Renal pelvis (tissue), 12 donors: ENCODE measurements at places on chromosomes 5 and 9. TPM values are rescaled to one million over a fixed set of nuclear protein-coding genes. Genes with fewer than 3 reads are reported as not detected.

NDUFA8 gene
- 93.6 TPM for polyA plus RNA-seq

CTXN3 gene
- not detected for polyA plus RNA-seq

GRXCR2 gene
- polyA plus RNA-seq, result not detected

C5orf63 gene
- polyA plus RNA-seq, result 9.8 TPM

C8G gene
- 1.2 TPM for polyA plus RNA-seq

AHRR gene
- 2.8 TPM for polyA plus RNA-seq

TEK gene
- polyA plus RNA-seq, result 38.8 TPM

PCDHB6 gene
- 1.6 TPM for polyA plus RNA-seq

NR5A1 gene
- 0.08 TPM for polyA plus RNA-seq

PCDHGA10 gene
- 3.4 TPM for polyA plus RNA-seq

GRCh38 chr5:148937830-148938521 lies 111.6 kb downstream of the ADRB2 start:
- DNase-seq, result no peak

DNA sequence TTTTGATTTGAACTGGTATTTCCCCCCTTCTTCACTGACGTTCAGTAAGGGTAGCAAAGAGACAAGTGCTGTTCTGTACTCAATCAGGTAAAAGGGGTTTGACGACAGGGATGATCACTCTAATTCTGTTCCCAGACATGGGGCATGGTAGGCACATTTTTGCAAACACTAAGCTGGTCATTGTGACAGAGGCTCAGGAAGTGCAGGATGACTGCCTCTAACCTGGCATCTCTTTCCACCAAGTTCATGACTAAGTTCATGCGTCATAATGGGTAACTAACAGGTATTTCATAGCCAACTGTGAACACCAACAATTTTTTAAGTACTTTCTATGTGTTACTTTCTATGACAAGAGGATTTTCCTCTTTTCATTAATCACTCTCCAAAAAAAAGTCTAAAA lies 166.5 kb downstream of the MAPKAP1 start:
- no peak for DNase-seq

DNA sequence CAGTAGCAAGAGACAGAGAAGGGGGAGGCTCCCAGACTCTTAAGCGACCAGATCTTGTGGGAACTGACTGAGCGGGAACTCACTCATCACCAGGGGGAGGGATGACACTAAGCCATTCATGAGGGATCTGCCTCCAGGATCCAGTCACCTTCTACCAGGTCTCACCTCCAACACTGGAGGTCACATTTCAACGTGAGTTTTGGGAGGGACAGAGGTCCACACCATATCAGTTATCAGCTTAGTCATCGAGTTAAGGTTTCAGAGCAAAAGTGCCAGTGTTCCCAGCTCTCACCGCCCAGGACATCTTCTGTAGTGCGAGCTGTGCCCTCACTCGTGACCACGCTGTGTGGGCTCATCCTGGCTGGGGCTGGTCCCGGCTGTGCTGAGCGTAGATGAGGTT lies 98.7 kb upstream of the CACNA1B start:
- no peak for DNase-seq

GRCh38 chr9:71237051-71237450 lies 115.6 kb upstream of the TRPM3 start:
- DNase-seq, result no peak

DNA sequence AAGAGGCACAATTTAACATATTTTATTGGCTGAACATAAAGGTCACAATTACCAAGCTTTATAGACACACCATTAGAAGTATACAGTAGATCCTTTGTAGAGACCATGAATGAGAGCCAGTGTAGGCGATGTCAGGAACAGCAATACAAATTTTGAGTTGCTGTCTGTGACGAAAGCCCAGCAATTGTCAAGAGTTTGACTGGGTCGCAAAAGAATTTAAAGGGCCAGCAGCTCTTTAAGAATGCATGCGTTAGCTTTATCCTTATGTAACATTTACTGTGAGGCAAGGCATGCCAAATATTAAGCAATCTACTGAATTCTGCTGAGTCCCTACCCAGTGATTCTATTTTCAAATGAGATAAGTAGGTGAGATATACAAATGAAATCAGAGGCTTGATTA lies 236.9 kb downstream of the ARRDC3 start:
- no peak for DNase-seq

DNA sequence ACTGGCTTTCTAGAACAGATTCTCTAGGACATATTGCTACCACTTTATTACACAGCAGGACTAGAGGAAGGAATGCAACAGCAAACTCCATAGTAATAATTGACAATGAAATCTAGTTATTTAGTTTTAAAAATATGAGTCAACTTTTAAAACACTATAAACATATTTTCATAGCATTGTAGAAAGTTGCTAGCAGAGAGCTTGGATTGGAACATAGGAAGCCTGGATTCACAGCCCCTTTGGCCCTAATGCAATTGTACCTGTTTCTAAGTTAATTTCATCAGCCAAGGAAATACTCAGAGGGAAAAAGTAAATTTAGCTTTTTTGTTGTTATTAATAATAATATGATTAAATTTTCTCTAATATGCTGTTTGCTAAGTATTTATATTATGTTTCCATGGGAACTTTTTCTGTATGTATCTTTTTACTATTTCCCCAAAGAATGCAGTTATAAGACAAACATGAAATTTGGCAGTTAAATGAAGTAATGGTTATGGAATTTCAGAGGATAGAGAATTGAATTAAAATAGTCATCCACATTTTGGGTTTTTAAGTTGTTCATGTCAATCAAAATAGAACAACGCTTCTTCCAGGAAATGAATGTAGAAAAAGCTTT lies 45.6 kb downstream of the VCAN start:
- DNase-seq, result no peak

GRCh38 chr5:178211095-178212048 lies 7.0 kb downstream of the HNRNPAB start:
- DNase-seq, result no peak

DNA sequence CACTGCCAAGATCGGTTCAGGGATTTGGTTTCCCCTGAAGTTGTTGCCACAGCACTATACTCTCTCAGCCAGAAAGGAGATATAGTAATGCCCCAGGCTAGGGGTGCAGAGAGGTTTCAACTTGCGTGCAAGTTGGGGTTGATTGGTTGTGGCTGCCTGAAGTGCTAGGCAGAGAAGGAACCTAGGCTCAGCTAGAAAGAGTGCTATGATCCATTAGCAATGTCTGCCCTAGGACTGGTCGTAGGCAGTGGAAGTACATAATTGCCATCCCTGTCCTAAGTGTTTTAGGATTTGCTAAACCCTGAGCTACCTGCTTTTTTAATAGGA lies 136.6 kb upstream of the SMIM23 start:
- DNase-seq, result no peak

GRCh38 chr5:22242532-22242931 lies 610.6 kb downstream of the CDH12 start:
- no peak for DNase-seq

DNA sequence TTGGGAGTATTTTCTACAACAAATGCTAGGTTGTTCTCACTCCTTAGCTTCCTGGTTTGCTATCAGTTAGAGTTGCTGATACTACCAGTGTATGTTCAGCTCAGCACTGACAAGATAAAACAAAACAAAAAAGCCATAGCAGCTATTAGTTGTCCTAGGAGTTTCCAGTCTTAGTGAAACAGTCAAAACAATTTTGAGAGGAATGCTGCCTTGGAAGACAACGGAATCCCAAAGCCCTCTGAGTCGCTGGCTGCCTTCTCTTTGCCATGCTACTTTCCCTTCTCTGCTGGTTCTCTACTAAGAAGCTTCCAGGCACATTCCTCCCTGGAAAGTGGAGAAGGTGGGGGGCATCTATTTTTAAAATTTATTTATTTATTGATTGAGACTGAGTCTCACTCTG lies 5.4 kb upstream of the CREBRF start:
- DNase-seq, result no peak

DNA sequence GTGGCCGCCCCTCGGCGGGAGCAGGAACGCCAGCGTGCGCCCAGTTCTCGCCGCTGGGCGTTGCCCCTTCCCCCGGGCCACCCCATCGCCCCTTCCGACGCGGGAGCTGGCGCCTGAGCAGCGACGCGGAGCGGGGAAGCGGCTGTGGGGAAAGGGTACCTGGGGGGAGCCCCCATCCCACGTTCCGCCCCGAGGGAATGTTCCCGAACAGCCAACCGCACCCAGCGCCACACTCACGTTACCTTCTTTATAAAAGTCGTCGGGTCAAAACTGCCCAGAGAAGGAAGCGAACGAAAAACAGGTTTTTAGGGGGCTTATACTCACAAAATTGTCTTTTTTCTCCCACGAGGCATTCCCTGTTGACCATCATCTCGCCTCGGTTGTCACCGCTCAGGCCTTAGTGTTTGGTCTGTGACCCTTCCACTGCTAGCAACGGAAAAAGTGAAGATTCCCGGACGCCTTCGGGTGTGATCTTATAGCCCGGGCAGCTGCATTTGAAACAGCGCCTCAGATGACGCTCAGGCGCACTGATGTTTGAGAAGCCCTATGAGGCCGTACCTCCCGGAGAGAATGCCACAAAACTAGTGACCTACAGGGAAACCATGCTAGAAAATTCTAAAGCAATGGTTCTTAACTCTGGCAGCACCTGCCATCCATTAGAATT lies 475 bp upstream of the GOLM1 start:
- DNase-seq, result no peak

GRCh38 chr5:148070621-148071020 lies 6.8 kb downstream of the SPINK5 start:
- no peak for DNase-seq

DNA sequence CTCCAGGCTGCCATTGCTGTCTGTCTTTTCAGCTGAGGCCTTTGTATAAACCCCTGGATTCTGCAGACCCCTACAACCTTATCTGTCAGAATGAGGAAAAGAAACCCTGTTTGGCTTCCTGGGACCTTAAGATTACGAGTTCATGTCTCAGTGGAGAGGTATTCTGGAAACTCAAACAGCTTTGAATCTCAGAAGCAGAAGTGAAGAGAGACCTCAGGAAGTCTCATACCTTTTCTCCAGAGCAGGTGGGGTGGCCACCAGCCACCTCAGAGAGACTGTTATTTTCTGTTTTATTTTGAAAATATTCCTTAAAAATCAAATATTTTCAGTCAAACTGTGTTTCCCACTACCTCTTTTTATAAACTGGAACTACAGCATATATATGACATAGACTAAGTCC lies 457.5 kb downstream of the TMEM232 start:
- DNase-seq, result no peak

GRCh38 chr9:129798973-129799372 lies 4.0 kb upstream of the TOR1B start:
- no peak for DNase-seq

DNA sequence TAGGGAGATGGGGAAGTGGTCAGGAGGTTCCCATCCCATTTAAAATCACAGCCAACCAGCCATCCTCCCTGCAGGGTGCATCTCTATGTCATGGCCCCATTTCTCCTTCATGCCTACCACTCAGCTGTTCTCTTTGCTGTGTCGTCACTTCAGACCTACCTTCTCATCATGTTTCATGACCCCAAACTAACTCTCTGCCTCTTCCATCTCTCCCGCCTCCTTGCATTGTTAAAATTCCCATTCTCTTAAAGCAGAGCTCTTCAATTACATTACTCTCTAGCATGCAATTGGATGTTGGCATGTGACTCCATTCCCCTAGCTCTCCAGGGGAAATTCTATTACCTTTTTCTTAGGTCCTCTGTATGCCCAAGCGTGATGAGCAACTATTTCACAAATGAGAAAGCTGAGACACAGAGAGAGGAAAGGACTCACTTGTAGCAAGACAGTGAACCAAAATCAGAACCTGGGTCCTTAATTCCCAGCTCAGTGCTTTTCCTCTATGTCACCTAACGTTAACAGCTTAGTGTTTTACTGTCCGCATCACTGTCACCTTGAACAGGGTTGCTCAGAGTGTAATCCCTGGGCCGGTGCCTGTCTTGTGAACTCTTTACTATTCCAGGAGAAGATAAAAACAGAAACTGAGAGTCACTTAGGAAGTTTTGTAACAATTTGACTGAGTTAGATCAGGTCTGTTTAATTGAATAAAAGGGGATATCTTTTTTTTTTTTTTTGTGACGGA lies 28.1 kb downstream of the PDE6A start:
- no peak for DNase-seq

- no peak for DNase-seq
Observed at GRCh38 chr9:19156805-19157204, 29.5 kb upstream of the PLIN2 start.

- no peak for DNase-seq
Observed at GRCh38 chr5:39946356-39947045, 521.7 kb upstream of the DAB2 start.

DNA sequence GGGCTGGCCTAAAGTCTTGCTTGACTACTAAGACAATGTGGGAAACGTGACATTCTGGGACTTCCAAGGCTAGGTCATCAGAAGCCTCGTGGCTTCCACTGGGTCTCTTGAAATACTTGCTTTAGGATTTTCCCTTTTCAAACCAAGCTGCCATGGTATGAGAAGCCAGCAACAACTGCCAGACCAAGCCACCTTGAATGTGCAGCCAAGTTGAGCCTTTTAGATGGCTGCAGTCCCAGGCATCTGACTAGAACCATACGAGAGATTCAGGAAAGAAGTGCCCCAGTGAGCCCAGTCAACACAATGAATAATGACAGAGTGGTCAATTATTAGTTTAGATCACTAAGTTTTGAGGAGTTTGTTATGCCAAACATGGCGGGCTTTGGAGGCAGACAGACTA lies 143.3 kb downstream of the SLF1 start:
- no peak for DNase-seq
